ENCODE measurements at places on chromosomes 11 and 22. TPM values are rescaled to one million over a fixed set of nuclear protein-coding genes. Genes with fewer than 3 reads are reported as not detected.

JHY gene
- 3.5 TPM for polyA plus RNA-seq

DNA sequence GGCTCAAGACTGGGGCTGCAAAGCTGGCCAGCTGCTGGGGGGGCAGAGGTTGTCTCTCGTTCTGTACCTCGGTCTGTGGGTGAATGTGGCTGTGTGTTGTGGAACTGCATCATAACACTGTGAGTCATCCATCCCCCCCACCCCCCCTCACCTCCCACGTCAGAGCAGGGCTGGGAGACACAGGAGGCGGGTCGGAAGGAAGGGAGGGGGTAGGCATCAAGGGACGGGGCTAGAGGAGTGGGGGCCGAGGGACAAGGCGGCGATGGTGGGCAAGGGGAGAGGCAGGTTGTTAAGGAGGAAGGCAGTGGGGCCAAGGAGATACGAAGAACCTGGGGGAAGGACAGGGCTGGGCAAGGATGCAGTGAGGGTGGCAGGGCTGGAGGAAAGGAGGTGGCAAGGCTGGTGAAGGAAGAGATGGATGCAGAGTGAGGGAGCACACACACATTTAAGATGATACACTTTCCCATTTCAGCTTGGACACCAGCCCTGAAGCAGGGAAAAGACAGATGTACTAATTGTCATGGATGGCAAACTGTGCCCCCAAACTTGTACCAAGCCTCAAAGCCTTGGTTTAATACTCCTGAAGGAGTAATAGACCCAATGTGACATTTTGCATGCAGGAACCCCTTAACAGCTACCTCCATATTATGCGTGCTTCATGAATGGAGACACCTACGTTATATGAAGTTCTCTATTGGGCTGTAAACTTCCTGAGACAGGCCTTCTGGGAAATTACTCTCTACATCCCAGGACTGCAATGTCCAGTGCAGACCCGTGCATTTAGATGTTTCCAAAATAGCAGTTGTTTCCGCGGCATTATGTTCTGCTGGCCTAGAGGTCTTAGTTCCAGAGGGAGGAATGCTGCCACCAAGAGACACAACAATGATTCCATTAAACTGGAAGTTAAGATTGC is at the start of gene YPEL4:
Gene YPEL4 (minus strand): TSS at position 87 of the 913 bp plus-strand sequence. CDS start 2,805 bp downstream, outside the sequence.
- H3K4me3 ChIP-seq, result peak within 1 kb of the TSS; percentile 66
- H3K4me1 ChIP-seq, result peaks cover 18% of the 10 kb centered on the region
- DNase-seq, result peak; percentile 47
- H3K27me3 ChIP-seq, result peaks cover 10% of the 10 kb centered on the region

- H3K27me3 ChIP-seq, result no peaks in the 10 kb centered on the region
- H3K4me3 ChIP-seq, result no peak overlapping the region
- no peaks in the 10 kb centered on the region for H3K4me1 ChIP-seq
- DNase-seq, result no peak
Measured at GRCh38 chr11:60310407-60310998, 16.6 kb upstream of the MS4A6E start.

FAM111B gene
- polyA plus RNA-seq, result not detected

SAAL1 gene
- polyA plus RNA-seq, result 15.2 TPM

ETS1 gene
- 634 TPM for polyA plus RNA-seq

ZNF215 gene
- polyA plus RNA-seq, result not detected

GRCh38 chr22:22127100-22127499 is 117.5 kb upstream of the VPREB1 start:
- DNase-seq, result no peak
- H3K27me3 ChIP-seq, result no peaks in the 10 kb centered on the region
- no peak overlapping the region for H3K4me3 ChIP-seq
- H3K4me1 ChIP-seq, result no peaks in the 10 kb centered on the region
- H3K36me3 ChIP-seq, result no peaks in the 10 kb centered on the region
- no peak overlapping the region for H3K27ac ChIP-seq

- H3K4me1 ChIP-seq, result peaks cover 12% of the 10 kb centered on the region
- no peak for DNase-seq
- no peak within 1 kb of the TSS for H3K27ac ChIP-seq
- H3K36me3 ChIP-seq, result no peaks in the 10 kb centered on the region
Measured at GRCh38 chr11:117876341-117877119, at the start of gene FXYD6. Gene FXYD6, minus strand, starts transcription at chr11:117876658. Its CDS starts 33,882 bp downstream, at chr11:117842776.

DNA sequence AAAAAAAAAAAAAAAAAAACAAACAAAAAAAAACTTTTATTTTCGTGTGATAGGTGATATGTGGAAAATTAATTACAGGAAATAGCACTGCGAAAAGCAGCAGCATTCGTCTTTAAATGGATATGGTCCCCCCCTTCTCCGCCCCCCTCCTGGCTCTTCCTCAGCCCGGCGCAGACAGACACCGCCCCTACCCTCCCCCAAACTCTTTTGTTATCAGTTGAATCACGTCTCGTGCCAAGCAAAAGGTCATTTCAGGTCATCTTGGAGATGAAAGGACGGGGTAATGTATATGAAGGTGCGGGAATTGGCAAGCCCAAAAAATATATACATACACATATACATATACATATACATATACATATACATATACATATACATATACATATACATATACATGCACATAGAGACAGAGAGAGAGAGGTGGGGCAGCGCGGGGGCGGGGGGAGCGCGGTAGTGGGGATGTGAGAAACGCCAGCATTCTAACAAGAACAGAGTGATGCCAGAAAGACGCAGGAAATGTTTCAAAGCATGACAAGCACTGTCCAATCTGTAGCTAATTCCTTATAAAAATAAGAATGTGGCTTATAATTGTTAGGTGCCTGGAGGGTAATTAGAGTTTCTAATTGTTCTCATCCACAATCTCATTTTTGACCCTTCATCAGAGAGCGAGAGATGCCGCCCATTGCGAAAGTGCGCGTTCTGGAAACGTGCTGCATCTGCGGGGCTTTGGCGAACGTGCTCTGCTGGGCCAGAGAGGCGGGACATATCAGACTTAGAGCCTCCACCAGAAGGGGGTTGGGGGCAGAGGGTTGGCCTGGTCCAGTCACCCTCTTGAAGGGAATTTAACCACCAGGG is 214.5 kb upstream of the UBASH3B start:
- no peaks in the 10 kb centered on the region for H3K4me1 ChIP-seq
- DNase-seq, result no peak
- H3K27me3 ChIP-seq, result no peaks in the 10 kb centered on the region

HPX gene
- polyA plus RNA-seq, result not detected

DNA sequence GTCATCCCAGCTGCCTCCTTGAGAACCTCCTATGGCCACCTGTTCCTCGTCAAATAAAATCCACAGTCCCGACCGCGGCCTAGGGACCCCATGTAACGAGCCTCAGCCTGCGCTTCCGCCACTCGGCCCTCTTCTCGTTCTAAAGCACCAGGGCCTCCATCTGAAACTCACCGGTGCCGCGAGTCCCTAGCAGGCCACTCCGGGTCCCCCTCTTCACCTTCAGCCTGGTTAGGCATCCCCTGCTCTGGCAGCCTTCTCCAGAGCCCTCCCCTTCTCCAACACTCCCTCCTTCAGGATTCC is 2.4 kb upstream of the SSTR3 start:
- no peak for DNase-seq
- H3K27ac ChIP-seq, result no peak overlapping the region
- H3K4me1 ChIP-seq, result peaks cover 41% of the 10 kb centered on the region
- peaks cover 3% of the 10 kb centered on the region for H3K36me3 ChIP-seq
- H3K4me3 ChIP-seq, result no peak overlapping the region

GRCh38 chr22:43829904-43830851 is 18.1 kb upstream of the EFCAB6 start:
- DNase-seq, result no peak
- no peaks in the 10 kb centered on the region for H3K36me3 ChIP-seq
- no peak overlapping the region for H3K4me3 ChIP-seq
- H3K27ac ChIP-seq, result no peak overlapping the region
- H3K4me1 ChIP-seq, result no peaks in the 10 kb centered on the region
- H3K27me3 ChIP-seq, result no peaks in the 10 kb centered on the region

DNA sequence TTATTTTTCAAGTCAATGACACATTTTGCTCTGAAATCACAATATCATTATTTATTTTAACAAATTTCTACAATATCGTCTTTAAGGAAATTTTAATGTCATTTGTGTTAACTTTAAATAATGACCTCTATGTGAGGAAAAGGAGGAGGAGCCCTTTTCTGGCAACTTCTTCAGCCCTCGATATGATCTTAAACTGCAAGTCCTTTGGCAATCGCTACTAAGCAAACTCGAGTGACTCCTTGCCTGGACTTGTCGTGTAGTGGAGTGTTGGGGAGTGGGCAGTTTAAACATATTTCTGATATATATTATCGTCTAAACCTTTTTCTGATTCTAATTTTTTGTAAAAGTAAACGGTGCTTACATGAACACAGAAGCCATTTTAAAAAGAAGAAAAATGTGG is 16.7 kb downstream of the ETS1 start:
- no peaks in the 10 kb centered on the region for H3K4me1 ChIP-seq
- no peak overlapping the region for H3K4me3 ChIP-seq
- no peak overlapping the region for H3K27ac ChIP-seq
- no peak for DNase-seq
- H3K36me3 ChIP-seq, result no peaks in the 10 kb centered on the region

C11orf86 gene
- polyA plus RNA-seq, result not detected

RAC2 gene
- 852 TPM for polyA plus RNA-seq

GRCh38 chr22:40401532-40401931 is 31.1 kb downstream of the SGSM3 start:
- H3K27me3 ChIP-seq, result no peaks in the 10 kb centered on the region
- H3K36me3 ChIP-seq, result peaks cover 33% of the 10 kb centered on the region

LRRC74B gene
- polyA plus RNA-seq, result not detected

PLAAT4 gene
- 468 TPM for polyA plus RNA-seq

RTN4RL2 gene
- 0.44 TPM for polyA plus RNA-seq

DNA sequence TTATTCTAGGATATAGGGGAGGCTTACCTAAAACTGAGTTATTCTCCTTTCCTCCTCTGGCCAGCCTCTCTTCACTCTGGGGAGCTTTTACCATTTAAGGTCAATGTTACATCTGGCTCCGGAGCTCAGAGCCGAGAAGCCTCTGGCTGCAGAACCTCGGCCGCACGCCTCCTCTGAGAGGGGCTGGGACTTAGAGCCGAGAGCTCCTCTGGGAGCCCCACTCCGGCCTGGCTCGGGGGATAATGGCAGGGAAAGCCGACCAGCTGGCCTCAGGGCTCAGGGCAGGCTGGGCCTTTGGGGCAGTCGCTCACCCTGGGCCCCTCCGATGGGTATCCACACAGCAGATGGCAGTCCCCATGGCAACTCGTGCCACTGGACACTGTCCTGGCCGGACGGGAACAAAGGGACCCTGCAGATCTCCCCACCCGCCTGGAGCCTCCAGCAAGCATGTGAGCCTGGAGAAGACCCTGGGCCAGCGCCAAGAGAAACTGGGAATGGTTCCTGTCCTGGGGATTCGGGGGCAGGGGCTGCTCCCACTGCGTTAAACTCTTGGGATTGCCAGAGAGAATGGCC is at the start of gene IRAG1:
Gene IRAG1 (minus strand): TSS at position 247 of the 573 bp plus-strand sequence. CDS start 153 bp downstream, at position 94.
- no peak within 1 kb of the TSS for H3K4me3 ChIP-seq
- no peaks in the 10 kb centered on the region for H3K27me3 ChIP-seq
- H3K36me3 ChIP-seq, result no peaks in the 10 kb centered on the region
- DNase-seq, result no peak

Measured in naive thymus-derived CD4-positive, alpha-beta T cell (primary cell).